ENCODE measurements at places on chromosomes 1 and 21.
A peak's percentile ranks its signal among the peaks of the same experiment; 100 is the strongest.

DNA sequence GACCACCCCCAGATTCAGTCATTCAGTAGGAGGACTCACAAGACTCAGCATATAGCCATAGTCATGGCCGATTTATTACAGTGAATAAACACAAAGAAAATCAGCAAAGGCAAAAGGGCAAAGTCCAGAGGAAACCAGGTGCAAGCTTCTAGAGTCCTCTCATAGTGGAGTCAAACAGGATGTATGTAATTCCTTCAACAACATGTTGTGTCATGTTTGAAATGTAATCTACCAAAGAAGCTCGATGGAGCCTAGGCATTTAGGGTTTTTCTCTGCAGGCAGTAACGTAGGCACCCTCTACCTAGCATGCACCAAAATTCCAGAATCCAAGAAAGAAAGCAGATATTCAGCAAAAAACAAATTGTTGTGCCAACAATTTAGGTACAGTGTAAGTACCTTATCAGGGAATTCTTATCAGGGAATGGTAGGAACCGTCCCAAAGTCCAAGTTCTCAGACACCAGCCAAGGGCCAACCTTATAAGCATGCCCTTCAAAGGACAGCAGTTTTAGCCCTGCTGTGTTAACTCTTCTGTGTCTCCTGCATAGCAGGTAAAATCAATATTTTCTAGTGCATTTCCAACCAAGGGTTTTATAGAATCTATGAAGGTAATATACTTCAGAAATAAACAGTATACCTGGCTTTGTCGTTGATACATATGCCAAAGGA, 16.1 kb upstream of the SLAMF6 start:
- no peak for DNase-seq

GRCh38 chr1:96749618-96750017, 28.0 kb downstream of the PTBP2 start:
- no peak for DNase-seq

DNA sequence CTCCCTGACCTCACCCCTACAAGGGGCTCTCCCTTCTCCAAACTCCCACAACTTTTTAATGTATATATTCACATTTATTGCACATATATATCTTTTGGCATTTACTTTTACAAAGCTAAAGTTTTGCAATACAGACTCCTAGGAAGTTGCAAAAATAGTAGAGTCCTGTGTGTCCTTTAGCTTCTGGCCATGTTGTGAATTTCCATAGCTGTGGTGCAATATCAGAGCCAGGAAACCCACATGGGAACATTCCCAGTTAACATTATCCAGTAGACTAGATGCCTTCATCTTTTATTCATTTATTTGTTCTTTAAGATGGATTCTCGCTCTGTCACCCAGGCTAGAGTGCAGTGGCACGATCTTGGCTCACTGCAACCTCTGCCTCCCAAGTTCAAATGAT, 343.0 kb downstream of the PCP4 start:
- no peak for DNase-seq

GRCh38 chr21:45018131-45019075, 56.0 kb upstream of the ADARB1 start:
- DNase-seq = no peak

GRCh38 chr1:1039145-1039910, 19.4 kb downstream of the AGRN start:
- DNase-seq = no peak

DNA sequence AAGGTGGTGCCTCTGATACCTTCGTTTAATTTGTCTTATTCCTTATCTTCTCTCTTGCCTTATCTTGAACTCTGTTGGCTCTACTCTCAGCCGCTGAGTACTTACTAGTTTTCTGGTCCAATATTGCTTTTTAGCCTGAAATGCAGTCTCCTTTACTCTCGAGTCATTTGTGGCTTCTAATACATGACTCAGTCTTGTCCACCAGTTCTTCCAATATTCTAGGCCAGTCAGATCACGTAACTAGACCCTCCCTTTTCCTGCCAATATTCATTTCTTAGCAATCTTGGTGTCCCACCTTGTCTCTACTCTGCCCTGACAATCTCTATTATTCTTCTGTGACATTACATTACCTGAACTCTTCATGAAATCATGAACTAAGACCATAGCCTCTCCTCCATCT, 555.8 kb downstream of the DPYD start:
- no peak for DNase-seq

GRCh38 chr1:226643177-226643576, 94.6 kb downstream of the STUM start:
- peak; percentile 67 for DNase-seq

DNA sequence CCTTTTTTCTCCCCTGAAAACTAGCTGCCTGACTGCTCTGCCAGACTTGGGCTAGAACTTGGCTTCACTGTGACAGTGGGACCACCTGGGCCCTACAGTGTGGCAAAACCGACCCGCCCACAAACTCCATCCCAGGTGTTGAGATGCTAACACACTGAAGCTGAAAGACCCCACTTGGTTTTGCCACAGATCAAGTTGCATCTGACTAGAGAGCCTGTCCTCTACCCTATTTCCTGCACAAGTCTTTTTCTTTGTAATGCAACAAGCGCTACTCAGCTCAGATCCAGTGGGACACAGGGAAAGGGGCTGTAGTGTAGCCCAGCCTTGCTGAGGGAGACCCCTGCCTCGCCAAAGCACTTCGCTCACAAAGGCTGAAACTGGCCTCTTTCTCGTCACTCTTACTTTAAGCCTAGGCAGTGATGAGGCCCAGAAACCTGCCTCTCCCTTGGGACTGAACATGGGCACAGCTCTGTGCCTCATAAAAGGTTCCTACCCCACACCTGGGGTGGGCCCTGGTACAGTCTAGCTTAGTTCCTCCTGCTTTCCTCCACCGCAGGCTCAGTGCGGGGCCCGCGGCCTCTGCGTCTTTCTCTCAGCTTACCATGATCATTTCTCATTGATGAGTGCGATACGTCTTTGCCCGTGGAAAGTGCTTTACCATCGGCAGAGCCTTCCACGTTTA, 9.7 kb downstream of the ALPL start:
- DNase-seq = no peak

DNA sequence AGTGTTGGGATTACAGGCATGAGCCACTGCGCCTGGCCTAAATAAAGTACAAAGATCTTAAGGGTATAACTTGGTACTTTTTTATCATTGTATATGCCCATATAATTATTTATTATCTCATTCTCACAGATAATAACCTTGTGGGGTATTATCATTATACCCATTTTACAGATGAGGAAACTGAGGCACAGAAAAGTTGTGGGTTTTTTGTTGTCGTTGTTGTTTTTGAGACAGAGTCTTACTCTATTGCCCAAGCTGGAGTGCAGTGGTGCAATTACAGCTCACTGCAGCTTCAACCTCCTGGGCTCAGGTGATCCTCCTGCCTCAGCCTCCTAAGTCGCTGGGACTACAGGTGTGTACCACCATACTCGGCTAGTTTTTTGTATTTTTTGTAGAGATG, 4.1 kb downstream of the CGN start:
- no peak for DNase-seq

DNA sequence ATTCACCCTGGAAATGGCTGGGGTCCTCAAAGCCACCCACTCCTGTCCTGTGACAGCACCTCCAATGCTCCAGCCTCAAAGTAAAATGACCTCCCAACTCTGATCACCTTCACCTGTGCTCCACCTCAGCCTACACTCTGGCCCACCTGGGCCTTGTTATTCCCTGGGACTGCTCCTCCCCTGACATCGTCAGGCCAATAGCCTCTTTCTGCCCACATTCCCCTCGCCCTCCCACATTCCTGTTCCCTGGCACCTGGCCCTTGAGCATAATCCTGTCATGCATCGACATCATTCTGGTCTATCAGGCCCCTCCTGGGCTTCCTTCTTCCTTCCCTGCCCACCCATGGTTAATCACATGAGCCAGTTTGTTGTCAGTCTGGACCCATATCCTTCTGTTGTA, 13.2 kb upstream of the BCAR3 start:
- DNase-seq = no peak

DNA sequence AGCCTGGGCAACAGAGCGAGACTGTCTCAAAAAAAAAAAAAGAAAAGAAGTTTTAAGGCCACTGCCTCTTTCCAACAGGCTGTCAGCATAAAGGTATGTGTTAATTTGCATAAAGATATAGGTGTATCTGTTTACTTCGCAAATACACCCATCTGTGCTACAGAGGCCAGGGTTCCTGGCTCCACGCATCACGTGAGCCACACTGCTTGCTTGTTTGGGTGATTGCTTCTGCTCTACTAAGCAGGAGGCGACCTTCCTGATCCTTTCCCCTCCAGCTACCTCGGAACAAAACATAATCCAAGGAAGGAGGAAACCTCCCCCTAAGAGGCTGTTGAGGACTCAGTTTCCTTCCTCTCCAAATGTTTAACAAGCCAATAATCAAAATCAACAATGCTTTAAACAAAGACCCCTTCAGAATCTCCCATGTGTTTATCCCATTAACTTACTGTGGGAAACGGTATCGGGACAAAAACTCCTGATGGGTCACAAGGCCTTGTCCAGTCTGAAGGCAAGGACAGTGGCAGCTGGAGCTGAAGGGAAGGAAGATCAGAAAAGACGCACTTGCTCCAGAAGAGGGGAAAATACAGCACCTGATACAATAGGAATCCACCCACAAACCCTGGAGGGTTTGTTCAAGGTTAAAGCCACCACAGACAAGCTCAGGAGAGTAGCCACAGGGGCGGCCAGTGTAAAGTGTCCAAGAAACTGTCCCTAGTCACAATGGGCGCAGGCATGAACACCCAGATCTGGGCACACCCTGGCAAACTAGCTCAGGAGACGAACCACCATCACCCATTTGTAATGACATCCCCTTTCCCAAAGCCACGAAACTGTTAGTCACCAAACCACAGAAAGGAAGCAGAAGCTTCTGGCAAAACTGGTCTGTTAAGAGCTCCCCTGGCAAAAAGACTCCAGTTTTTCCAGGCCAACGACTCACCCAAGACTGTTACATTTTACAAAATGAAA, 17.2 kb downstream of the CTNNBIP1 start:
- DNase-seq = no peak

GRCh38 chr1:241638909-241639622, 1.1 kb downstream of the CHML start:
- no peak for DNase-seq

GRCh38 chr1:18009055-18009454, 98.5 kb upstream of the IGSF21 start:
- DNase-seq = no peak

DNA sequence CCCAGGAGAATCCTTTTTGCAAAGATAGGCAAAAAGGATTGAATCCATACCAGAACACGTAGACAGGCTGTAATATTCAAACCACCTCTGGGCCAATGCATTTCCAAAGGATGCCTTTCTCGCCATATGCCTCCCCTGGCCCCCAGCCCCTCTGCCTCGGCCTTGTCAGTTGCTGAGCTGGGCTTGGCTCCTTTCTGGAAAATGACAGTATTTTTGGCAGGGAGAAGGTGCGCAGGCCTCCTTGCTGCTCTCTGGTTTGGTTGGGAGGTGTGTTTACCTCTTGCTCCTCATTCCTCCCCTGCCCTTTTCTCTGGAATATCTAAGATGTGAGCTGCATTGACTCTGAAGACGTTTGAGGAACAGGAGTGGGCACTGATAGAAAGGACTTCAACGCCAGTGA, 26.0 kb upstream of the CNTN2 start:
- no peak for DNase-seq

DNA sequence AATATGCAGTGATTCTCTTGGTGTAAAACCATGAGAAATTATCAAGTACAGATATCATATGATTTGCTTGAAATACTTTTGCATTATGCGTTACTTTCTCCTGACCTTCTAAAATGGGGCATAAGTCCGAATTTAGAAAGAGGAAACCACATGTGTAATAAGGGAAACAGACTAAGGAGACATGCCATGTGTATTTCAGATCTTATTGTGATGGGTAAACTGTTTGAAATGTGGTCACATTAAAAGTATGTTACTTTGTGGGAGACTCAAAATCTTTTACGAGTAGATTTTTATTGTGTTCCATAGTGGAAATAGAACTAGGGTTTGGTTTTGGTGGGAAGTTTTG, 173.0 kb downstream of the NFIA start:
- DNase-seq = no peak

DNA sequence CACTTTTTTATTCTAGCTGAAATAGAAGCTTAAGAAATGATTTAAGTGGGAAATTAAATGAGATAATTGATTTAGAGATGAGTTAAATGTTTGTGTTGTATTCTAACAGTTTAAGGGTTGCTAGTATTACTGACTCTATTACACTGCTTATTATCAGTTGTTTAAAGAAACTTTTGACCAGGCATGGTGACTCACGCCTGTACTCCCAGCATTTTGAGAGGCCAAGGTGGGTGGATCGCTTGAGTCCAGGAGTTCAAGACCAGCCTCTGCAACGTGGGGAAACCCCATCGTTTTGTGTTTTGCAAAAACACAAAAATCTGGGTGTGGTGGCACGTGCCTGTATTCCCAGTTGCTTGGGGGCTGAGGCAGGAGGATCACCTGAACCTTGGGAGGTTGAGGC, 14.2 kb downstream of the CLIC4 start:
- no peak for DNase-seq

DNA sequence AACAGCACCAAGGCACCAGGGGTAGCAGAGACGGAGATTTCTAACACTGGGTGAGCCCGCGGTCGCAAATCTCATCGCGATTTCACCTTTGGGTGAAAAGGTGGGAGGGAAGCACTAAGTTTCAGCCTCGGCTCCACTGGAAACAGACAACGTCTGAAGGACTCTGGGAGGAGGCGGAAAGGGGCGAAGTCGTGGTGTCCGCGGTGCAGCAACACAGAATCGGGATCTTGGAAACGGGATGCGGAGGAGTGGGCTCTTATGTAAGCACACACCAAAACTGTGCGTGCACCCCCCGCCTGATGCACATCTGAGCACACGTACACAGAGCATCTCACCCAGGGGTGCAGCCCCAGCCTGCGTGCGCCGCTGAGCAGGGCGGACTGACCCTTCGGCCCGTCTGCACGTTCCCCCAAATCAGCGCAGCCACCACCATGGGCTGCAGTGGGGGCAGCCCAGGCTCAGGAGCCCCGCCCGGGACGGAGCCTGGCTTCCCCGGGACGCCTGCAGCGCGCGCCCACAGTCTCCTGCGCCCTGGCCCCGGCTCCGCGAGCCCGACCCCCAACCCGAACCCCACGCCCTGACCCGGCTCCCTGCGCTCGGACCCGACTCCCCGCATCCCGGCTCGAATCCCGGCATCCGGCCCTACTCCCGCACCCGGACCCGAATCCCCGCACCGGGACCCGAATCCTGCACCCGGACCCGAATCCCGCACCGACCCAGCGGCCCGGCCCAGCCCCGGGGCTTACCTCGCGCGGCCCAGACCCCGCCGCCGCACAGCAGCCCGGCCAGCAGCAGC, 670 bp downstream of the CLSTN1 start:
- DNase-seq = no peak

GRCh38 chr21:21952566-21952965, 954.4 kb downstream of the NCAM2 start:
- no peak for DNase-seq

GRCh38 chr21:45166931-45167330, 92.6 kb downstream of the ADARB1 start:
- no peak for DNase-seq

DNA sequence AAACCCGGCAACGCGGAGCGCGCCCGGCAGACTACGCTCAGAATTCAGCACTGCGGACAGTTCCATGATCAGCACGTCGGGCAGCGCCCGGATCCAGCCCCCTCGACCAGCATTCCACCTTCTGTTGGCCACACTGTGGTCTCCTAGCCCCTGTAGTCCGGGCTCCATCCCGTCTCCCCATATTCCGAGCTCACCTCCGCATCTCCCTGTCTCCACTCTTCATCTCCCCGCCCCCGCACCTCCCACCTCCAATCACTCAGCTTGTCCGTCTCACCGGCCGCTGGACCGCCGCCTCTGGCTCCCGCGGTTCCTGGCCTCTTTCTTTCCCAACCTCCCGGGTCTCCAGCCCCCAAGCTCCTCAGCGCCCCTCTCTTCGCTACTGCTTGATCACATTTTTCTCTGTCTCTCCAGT, 500 bp downstream of the EPHA10 start:
- no peak for DNase-seq

GRCh38 chr1:82321794-82322193, 521.1 kb downstream of the ADGRL2 start:
- no peak for DNase-seq
